ENCODE measurements at places on chromosomes 4 and X. TPM values are rescaled to one million over a fixed set of nuclear protein-coding genes. Genes with fewer than 3 reads are reported as not detected.

Gene CXCL1
- total RNA-seq = 20.0 TPM

Gene PABPC1L2A
- not detected for total RNA-seq

Gene LRP2BP
- total RNA-seq = 0.32 TPM

Gene FRG2
- not detected for total RNA-seq
